ENCODE measurements at places on chromosomes 16 and 17. TPM values are rescaled to one million over a fixed set of nuclear protein-coding genes. Genes with fewer than 3 reads are reported as not detected.

Gene TMC7
- total RNA-seq: not detected

Gene FBXW10
- not detected for total RNA-seq

Gene RETREG3
- 28.2 TPM for total RNA-seq

Gene KRTAP17-1
- total RNA-seq: not detected

Gene CCDC40
- 0.54 TPM for total RNA-seq

Gene TMED6
- total RNA-seq: 2.2 TPM

Gene SNRNP25
- 39.4 TPM for total RNA-seq

DNA sequence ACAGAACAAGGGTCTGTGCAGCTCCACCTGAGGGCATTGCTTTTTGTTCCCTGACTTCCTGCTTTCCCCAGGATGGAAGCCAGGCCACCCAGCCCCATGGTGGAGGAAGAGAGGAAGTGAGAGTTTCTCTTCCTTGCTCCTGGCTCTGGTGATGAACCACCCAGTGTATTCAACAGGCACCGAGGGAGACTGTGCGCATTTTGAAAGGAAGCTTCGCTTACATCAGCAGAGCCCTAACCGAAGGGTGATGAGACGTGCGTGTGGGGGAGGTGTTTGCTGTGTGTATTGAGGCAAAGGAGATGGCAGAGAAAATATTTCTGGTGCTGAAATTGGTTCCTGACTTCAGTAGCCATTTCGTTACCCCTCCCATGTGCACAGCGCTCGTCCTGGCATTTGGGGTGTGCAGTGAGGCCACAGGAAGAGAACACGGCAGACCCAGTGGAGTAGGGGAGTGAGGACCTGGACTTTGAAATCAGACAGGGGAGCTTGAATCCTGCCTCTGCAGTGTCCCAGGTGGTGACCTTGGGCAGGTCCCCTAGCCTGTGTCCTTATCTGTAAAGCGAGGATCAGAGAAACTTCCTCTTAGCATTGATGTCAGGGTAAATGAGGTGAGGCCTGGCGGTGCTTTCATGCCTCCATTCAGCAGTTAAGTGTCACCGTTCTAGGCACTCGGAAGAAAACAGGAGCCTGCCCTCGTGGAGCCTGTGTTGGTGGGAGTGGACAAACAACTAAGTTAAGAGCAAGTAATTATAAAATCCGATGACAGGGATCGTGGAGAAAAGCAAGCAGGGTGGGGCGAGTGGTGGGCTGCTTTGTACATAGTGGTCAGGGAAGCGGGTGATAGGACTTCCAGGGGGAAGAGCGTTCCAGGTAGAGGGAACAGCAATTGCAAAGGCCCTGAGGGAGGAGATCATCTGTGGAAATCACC, 7.4 kb downstream of the CMIP start:
- peaks cover 26% of the 10 kb centered on the region for H3K36me3 ChIP-seq
- peaks cover 63% of the 10 kb centered on the region for H3K4me1 ChIP-seq
- peak overlapping the region; percentile 73 for H3K4me3 ChIP-seq
- no peaks in the 10 kb centered on the region for H3K27me3 ChIP-seq
- H3K27ac ChIP-seq: peak overlapping the region; percentile 94

GRCh38 chr17:58210922-58211321, 8.1 kb downstream of the MKS1 start:
- no peak overlapping the region for H3K4me3 ChIP-seq
- H3K27me3 ChIP-seq: no peaks in the 10 kb centered on the region
- H3K36me3 ChIP-seq: peaks cover 13% of the 10 kb centered on the region
- H3K27ac ChIP-seq: no peak overlapping the region

DNA sequence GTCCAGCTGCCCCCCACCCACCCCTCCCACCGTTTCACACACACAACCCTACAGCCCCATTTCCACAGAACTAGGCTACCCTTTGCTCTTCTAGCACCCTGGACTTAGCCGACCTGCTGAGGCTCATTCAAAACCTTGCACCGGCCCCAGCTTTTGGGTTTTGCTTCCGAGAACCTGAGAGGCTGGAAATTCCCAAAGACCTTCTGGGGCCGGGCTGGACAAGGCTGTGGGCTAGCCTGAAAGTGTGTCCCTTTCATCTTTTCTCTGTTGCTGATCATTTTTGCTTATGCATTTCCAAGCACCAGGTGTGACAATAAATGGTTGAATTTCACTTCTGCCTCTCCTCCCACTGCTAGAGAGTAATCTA, 139.0 kb downstream of the DNAH9 start:
- no peak for DNase-seq
- no peak overlapping the region for H3K4me3 ChIP-seq
- H3K27ac ChIP-seq: no peak overlapping the region
- H3K4me1 ChIP-seq: no peaks in the 10 kb centered on the region

- H3K27me3 ChIP-seq: no peaks in the 10 kb centered on the region
- no peaks in the 10 kb centered on the region for H3K4me1 ChIP-seq
- no peak overlapping the region for H3K27ac ChIP-seq
- no peak overlapping the region for H3K4me3 ChIP-seq
- DNase-seq: no peak
Observed at GRCh38 chr16:87133966-87134627, 183.1 kb downstream of the C16orf95 start.

DNA sequence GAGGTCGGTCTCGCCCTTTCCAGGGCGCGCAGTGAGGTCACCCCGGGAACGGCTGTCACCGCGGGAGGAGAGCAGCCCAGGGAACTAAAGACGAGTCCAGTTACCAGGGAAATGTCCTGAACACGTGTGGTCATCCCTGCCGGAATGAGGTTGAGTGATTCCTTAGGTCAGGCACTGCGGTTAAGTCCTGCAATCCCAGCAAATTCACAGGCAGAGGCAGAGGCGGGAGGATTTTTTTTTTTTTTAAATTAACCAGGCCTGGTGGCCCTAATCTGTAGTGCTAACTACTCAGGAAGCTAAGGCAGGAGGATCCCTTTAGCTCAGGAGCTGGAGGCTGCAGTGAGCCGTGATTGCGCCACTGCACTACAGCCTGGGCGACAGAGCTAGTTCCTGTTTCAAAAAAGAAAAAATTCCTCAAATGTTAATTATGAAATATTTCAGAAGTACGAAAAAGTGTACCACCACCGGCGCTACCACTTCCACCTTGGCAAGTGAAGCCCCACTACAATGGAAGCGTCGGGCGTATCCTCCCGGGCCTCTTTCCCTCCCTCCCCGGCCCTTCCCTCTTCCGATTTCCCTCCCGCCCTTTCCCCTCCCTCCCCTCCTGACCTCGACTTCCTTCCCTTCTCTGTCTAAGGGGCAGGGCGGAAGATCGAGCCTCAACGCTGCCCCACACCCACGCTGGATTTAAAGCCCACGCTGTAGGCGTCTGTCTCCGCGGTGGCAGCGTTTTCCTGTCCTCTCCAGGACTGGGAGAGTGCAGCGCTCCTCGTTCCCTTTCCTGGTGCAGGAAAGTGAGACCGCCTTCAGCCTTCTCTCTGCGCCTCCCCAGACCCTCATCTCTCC, 27.3 kb downstream of the SLFN11 start:
- peaks cover 41% of the 10 kb centered on the region for H3K4me1 ChIP-seq
- peaks cover 12% of the 10 kb centered on the region for H3K36me3 ChIP-seq
- DNase-seq: peak; percentile 36
- peak overlapping the region; percentile 75 for H3K4me3 ChIP-seq
- H3K27ac ChIP-seq: peak overlapping the region; percentile 74

DNA sequence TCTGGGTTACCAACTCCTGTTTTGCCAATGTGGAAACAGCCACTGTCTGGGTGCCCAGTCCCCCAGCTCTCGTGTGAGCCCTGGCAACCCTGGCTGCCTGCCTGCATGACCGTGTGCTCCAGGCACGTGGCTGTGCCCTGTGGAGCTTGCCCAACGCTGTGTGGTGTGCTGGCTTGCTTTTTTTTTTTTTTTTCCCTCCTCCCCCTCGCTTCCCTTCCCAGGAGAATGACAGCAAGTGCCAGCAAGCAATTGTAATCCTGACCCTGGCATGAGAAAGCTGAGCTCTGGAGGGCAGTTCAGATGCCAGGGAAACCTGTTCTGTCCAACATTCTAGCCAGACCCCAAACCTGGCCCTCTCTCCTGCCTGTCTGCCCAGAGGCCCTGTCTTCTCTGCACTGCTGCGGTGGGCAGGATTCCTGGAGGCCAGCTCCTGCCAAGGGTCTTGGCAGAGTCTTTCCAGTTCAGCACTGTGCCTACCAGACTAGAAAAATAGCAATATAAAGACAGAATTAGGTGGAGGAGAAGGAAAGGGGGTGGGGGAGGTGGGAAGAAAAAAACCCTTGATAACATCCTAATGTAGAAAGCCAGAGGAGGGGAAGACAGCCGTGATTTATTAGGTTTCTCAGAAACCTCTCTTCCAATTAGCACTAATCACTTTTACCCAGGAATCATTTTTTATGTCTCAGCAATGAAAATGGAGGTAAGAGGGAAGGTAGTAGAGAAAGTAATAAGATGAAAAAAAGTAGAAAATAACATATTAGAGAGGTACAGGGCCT, 9.0 kb downstream of the HLF start:
- DNase-seq: no peak
- no peak overlapping the region for H3K27ac ChIP-seq
- no peaks in the 10 kb centered on the region for H3K36me3 ChIP-seq
- H3K27me3 ChIP-seq: peaks cover 34% of the 10 kb centered on the region
- no peak overlapping the region for H3K4me3 ChIP-seq

DNA sequence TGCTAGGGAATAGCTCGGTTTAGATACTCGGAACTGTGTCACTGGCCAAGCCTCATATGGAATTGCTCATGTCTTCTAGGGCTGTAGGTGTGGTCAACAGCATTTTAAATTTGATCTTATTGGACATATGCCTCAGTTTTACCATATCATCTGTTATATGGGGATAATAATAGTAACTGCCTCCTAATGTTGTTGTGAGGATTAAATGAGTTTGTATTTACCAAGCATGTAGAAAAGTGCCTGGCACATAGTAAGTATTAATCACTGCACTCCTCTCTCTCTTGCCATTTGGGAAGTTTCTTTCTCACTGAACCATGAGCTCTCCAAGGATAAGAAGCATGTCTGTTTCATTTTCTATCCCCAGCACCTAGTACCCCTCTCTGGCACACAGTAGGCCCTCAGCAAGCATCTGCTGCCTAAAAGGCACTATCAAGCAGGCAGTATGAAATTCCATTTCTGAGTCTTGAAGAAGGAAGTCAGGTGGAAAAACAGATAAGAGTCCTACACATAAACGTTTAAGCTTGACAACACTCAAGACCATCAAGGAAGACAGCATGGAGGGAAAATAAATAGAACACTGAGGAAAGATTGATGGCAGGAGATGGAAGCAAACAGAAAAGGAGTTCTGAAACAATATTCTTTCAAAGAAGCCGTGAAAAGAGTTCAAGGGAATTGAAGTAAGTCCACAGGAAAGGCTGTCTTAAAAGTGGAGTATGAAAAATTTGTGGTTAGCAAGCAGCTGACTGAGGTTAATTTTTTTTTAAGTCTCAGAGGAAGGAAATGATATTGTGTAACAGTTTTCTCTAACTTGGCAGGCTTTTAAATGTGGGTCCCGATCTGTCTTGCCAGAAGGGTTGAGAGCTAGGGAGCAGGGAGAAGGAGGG, 2.2 kb upstream of the ATP6V0A1 start:
- peaks cover 44% of the 10 kb centered on the region for H3K4me1 ChIP-seq
- H3K36me3 ChIP-seq: no peaks in the 10 kb centered on the region
- DNase-seq: no peak
- H3K27ac ChIP-seq: no peak overlapping the region

DNA sequence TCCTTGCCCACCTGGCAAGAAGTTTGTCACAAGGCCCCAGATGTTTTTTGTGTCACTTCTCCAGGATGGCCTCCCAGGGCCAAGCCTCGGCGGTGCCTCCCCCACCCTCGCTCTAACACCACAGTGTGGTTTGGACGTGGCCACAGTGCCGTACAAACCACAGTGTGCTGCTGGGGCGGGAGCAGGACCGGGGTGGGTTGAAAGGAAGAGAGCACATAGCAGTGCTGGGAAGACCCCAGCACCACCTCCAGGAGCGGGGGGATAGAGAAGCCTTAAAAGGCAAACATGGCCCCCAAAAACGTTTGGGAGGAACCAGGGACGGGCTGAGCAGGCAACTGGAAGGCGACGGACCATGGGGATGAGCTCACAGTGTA, 5.0 kb upstream of the BCL6B start:
- peak; percentile 57 for DNase-seq
- no peaks in the 10 kb centered on the region for H3K27me3 ChIP-seq

- no peaks in the 10 kb centered on the region for H3K27me3 ChIP-seq
- peaks cover 54% of the 10 kb centered on the region for H3K4me1 ChIP-seq
- peak; percentile 76 for DNase-seq
Observed at GRCh38 chr17:80261159-80261894, 675 bp downstream of the RNF213 start.

GRCh38 chr17:77045441-77046041, 95.2 kb upstream of the SEC14L1 start:
- no peaks in the 10 kb centered on the region for H3K27me3 ChIP-seq
- H3K27ac ChIP-seq: no peak overlapping the region
- no peaks in the 10 kb centered on the region for H3K36me3 ChIP-seq
- no peak for DNase-seq
- H3K4me3 ChIP-seq: no peak overlapping the region

DNA sequence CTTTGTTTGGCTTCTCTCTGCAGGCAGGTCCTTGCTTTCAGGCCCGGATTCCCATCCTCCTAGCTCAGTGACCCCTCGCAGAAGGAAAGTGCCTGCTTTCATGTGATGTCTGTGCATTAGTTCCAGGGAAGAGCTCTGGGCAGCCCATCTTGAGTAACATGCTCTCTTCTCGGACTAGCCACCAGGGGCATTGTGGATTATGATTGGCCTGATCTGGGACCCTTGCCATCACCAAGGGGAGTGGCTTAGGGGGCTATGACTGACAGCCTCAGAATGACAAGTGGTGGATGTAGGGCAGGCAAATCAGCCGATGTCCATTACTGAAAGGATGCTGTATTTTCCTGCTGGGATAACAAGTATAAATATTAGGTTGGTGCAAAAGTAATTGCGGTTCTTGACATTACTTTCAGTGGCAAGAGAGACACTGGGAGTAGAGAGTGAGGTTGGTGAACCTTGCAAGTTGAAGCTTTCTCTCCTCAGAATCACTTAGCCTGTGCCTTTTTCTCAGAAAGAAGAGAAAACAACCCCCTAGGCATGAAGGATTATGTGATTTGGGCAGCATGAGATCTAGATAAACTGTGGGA, 71.5 kb upstream of the MPHOSPH6 start:
- peaks cover 18% of the 10 kb centered on the region for H3K27me3 ChIP-seq
- H3K4me3 ChIP-seq: no peak overlapping the region
- no peaks in the 10 kb centered on the region for H3K36me3 ChIP-seq
- no peak overlapping the region for H3K27ac ChIP-seq
- H3K4me1 ChIP-seq: no peaks in the 10 kb centered on the region

GRCh38 chr17:18381953-18382245, 4.3 kb downstream of the EVPLL start:
- H3K4me1 ChIP-seq: no peaks in the 10 kb centered on the region
- no peaks in the 10 kb centered on the region for H3K36me3 ChIP-seq
- no peak overlapping the region for H3K27ac ChIP-seq
- no peak for DNase-seq
- H3K27me3 ChIP-seq: peaks cover 6% of the 10 kb centered on the region

DNA sequence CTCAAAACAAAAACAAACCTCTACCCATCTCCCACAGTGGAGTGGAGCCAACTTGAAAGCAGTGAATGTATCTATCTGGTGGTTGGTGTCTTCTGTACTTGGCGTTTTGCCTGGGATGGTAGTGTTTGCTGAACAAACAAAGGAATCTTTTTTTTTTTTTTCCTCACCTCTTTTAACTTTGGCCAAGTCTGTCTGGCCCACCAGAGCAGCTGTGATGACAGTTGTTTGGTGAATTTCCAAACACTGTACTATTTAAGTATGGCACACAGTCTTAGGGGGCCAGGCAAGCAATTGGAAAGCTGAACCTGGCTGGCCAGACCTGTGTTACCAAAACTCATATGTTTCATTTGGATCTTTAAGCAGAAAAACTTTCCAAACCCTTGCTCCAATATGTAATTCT, 101.8 kb upstream of the CDH13 start:
- no peak overlapping the region for H3K4me3 ChIP-seq
- no peak for DNase-seq
- no peaks in the 10 kb centered on the region for H3K36me3 ChIP-seq
- H3K4me1 ChIP-seq: no peaks in the 10 kb centered on the region
- H3K27ac ChIP-seq: no peak overlapping the region
- peaks cover 1% of the 10 kb centered on the region for H3K27me3 ChIP-seq

Measured in activated CD8-positive, alpha-beta T cell treated with anti-CD3 and anti-CD28 coated beads for 36 hours (primary cell).